ENCODE measurements at places on chromosomes 2 and 18.
A peak's percentile ranks its signal among the peaks of the same experiment; 100 is the strongest.

DNA sequence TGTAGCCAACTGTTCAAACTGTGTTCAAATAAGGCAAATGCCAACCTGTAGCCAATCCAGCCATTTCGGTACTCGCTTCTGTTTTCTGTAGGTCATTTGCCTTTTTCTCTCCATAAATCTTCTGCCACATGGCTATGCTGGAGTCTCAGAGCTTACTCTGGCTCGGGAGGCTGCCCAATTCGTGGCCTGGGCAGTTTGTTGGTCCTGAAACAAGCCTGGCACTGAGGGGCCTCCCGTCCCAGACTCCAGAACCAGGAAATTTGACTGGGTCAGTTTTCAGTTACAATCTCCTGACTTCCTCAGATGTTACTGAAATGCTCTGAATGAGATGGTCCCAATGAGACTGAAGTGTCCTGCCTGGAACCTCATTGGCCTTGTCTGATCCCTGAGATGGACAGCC lies 120.8 kb upstream of the NPAS2 start:
- DNase-seq, result no peak

DNA sequence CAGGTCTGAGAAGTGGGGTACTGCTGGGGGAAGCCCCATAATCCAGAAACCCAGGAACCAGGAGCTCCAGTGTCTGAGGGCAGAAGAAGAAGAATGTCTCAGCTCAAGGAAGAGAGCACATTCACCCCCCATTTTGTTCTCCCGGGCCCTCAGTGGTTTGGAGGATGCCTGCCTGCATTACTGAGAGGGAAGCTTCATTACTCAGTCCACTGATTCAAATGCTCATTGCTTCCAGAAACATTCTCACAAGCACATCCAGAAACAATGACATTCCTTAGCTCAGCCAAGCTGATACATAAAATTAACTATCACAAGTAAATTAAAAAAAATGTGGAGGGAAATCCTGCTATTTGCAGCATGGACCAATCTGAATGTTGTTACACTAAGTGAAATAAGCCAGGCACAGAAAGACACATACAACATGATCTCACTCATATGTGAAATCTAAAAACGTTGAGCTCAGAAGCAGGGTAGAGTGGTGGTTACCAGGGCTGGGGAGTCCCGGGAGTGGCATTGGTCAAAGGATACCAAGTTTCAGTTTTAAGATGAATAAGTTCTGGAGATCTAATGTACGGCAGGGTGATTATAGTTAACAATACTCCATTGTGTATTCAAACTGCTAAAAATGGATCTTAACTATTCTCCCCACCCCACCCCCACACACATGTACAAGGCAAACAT lies 459.3 kb downstream of the GALR1 start:
- no peak for DNase-seq

DNA sequence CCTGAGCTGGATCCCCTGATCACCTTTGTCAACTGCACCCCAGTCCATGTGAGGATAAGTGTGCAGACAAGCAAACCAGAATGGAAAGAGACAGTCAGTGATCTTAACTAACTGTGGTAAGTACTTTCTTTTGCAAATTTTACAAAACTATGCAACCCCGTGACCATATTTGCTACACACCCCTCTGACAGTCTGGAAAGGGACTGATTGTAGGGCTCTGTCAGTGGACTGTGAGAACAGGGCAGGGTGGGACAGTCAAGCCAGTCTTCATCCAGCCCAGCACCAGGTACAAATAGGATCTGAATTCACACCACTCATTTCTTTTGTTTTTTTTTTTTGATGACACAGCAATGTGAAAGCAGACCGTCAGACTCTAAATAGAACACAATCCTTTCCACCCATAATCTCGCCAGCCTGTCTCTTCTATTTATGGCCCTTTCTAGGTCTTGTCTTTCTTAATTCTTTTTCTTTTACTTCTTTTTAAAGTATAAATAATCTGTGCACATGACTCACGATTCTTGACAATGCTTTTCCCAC lies 165.6 kb downstream of the ARL6IP6 start:
- no peak for DNase-seq

DNA sequence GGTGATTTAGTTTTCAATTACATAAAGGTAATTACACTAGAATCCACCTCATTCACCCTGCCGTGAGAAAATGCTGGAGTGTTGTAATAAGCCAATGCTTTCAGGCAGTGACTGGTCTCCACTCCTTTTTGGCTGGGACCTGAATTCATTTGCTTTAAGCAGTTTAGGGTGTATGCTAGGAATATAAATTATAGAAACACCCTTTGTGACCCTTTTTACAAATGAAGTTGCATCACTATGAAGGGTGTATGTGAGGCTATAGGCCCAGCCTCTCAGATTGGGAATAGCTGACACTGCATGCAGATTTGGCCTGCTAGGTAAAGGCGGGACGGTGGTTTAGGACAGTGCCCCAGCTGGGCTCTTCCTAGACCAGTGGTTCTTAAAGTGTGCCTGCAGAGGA lies 50.8 kb upstream of the NFE2L2 start:
- DNase-seq, result no peak

DNA sequence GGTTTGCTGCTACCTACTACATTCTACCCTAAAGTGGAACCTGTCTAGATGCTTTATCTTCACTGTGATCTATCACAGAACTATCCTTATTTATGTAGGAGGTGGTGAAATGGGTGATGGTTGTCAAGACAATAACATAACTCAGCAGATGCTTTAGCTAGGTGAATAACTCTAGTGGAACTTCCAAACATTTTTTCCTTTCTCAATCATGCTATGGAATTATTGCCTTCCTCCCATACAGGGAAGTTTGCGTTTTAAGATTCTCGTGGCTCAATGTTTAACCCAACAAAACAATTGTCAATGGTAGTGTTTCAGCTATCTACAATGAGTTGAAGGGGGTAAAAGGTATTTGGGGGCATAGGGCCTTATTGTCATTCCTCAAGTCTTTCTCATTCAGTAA lies 82.6 kb upstream of the GLI2 start:
- no peak for DNase-seq

DNA sequence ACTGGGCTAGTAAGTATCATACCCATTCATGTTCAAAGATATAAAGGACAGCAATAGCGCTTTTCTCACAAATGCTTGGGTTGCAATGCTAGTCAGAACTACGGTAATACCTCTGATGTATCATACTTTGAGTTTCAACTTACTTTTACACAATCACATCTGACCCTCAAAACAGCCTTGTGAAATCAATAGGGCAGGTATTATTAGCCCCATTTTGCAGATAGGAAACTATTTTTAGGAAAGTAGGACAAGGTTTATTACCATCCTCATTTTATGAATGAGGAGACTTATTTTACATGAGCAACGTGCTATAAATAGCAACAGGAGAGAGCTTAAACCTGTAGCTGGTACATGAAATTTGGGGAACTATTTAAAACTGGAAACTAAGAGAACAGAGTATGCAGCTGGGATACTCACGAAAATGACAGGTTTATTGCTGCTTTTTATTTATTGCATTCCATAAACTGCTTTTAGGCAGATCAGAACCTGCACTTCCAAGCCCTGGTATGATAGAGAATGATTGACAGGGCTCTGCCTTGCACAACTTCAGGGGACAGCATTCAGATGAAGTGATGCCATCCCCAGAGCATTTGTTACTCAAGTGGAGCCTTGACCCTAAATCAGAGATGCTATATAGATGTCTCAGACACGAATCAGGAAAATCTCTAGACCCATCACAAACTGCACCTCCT lies 42.4 kb upstream of the PPM1B start:
- no peak for DNase-seq

- DNase-seq, result no peak
Observed at GRCh38 chr18:36112302-36112701, 16.8 kb downstream of the SLC39A6 start.

- no peak for DNase-seq
Observed at GRCh38 chr2:226962176-226962773, 126.4 kb downstream of the RHBDD1 start.

GRCh38 chr2:179252423-179252822 lies 12.2 kb downstream of the SESTD1 start:
- DNase-seq, result no peak

DNA sequence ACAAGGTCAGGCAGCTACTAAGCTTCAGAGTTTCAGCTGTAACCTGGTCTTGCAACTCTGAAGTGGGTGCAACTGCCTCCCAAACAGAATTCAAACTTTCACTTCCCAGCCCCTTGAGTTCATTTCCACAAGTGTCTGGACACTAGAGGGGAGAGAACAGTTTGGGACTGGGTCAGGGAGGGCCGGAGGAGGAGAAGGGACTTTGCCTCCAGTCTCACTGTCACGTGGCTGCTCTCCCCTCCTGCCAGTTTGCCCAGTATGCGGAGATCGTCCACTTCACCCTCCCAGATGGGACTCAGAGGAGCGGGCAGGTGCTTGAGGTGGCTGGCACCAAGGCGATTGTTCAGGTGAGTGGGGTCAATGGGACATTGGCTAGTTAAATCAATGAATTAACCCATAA lies 20.6 kb upstream of the ANKRD53 start:
- no peak for DNase-seq

DNA sequence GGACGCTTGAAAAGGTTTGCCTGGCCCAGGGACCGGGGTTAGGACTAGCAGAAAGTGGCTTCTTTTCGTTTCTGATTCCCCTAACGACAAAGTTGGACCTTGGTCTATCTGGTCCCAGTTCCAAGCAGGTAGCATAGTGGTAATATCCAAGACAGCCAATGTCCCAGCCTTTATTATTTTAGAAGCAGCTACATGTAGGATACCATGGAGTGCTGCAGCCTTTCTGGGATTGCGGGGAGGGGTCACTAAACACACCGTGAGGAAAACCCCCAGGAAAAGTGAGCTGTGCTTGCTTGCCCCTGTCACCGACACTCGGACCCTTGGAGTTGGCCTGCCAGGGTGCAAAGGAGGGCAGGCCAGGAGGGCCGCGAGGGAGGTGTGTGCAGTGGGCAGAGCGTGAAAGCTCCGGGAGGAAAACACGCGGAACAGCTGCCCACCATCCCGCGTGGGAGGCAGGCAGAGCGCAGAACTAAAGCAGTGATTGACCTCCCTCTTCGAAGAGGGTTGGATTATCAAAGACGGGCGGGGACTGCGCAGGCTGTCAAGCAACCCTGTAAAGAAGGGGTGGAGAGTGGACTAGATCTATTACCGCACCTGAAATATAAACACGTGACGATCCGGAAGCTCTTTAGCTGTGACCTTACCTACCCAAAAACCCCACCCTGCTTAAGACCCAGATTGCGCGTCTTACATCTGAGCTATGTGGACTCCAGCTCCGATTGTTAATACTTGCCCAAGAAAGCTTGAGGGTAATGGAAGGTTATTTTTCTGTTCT lies 624 bp upstream of the MAP4K3 start:
- DNase-seq, result peak; percentile 59

DNA sequence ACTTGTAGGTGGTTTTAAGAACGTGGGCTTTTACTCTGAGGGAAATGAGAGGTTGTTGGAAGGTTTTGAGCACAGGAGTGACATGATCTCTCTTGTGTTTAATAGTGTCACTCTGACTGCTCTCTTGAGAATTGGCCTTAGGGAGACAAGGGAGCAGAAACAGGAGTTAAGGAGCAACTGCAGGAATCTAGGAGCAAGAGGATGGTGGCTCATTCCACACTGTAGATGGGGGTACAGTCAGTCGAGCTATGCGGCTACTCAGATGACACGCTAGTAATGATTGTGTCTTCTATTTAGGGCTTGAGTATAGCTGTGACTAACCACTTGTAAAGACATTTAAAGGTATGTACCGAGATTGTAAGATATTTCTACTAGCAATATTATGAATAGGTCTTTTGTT lies 87.4 kb downstream of the RPRM start:
- DNase-seq, result no peak

DNA sequence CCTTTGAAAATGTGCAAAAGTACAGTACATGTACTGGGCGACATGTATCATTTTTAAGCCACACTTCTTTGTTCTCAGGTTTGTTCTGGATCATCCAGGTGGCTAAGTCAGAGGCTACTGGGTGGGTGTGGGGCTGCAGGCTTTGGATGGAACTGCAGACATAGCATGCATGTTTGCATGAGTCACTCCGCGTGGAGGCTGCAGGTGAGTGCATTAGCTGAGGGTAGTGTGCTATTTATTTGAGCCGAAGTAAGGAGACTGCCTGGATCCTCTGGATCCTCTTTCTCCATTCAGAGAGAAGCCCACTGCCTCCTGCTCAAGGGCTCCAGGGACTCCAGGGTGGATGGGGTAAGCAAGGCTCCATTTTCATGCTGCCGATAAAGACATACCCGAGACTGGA lies 9.4 kb upstream of the NEURL3 start:
- DNase-seq, result no peak

GRCh38 chr2:118670838-118671237 lies 176.6 kb downstream of the EN1 start:
- DNase-seq, result no peak

- DNase-seq, result peak; percentile 6
Observed at GRCh38 chr2:196500686-196501431, 138.7 kb upstream of the CCDC150 start.

- DNase-seq, result no peak
Observed at GRCh38 chr2:219634951-219635751, 7.7 kb downstream of the SLC4A3 start.

DNA sequence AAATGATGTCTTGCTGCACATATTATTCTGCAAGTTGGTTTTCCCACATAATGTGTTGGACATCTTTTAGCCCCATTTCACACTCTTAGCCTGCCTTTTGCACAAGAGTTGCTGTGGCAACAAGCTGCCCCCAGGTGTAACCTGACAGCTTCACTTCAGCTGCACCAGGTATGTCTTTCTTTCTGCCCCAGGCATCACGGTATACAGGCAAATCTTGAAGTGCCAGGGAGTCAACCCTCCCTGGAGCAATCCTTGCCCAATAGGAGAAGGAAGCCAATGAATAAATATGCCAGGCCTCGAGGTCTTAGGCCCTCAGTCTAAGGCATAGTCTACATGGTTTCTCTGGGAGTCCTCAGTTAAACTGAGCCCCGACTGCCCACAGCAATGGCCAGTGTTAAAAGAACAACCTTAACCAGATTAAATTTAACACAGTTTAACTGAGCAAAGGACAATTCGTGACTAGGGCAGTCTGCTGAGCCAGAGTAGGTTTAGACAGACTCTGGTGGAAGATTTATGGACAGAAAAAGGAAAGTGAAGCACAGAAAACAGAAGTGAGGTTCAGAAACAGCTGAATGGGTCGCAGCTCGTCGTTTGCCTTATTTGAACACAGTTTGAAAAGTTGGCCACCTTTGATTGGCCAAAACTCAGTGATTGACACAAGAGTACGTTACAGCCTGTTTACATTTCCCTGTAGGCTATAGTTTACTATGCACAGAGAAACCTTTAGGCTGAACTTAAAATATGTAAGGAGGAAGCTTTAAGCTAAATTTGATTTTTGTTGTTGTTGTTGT lies 32.0 kb upstream of the C1QL2 start:
- DNase-seq, result no peak

- DNase-seq, result no peak
Observed at GRCh38 chr2:100983684-100984310, 18.3 kb upstream of the RPL31 start.

GRCh38 chr2:59947917-59948541 lies 605.4 kb downstream of the BCL11A start:
- DNase-seq, result no peak

- peak; percentile 50 for DNase-seq
Observed at GRCh38 chr2:55232863-55233657, 572 bp downstream of the RPS27A start.

- no peak for DNase-seq
Observed at GRCh38 chr2:135637456-135638087, 104.1 kb upstream of the UBXN4 start.

Measured in K562 (cell line).